ENCODE measurements at places on chromosomes 1 and 21.

GRCh38 chr1:156122519-156123355 is 8.2 kb downstream of the LMNA start:
- no peak for DNase-seq

GRCh38 chr1:67213164-67213563 is 46.9 kb downstream of the IL23R start:
- DNase-seq: no peak

GRCh38 chr1:224780736-224781135 is 148.7 kb upstream of the DNAH14 start:
- DNase-seq: no peak

GRCh38 chr21:38315122-38315521 is 58.3 kb downstream of the KCNJ15 start:
- no peak for DNase-seq

DNA sequence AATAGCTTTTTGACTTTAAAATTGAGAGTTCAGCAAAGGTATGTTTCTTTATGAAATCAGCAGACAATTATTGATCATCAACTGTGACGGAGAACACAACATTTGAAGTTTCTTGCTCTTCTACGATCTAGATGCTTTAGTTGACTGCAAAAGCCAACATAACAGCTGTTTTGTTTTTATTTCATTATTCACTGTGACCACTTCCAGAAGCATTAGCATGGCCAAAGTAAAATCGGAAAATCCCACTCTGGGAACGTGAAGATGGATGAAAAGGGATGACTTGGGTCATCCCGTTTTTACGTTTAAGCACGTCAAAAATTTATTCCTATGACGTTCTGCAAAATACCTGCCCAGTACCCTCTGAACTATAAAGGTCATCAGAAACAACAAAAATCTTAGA is 833.0 kb upstream of the ADAMTS5 start:
- no peak for DNase-seq

GRCh38 chr1:171641076-171641864 is 11.2 kb downstream of the MYOC start:
- no peak for DNase-seq

DNA sequence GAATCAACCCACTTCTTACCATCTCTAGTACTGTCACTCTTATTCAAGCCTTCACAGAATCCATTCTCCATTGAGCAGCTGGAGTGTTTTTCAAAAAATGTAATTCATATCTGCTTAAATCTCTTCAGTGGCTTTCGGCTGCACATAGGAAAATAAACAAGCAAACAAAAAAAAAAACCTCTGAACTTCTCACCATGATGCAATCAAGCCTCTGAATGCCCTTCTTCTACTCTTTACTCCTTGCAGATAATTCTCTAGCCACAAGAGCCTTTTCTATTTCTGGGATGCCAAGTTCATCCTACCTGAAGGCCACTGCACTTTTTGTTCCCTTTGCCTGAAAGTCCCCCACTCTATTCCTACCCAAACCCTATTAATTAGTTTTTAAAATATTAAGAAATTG is 14.2 kb downstream of the PIGM start:
- DNase-seq: no peak

DNA sequence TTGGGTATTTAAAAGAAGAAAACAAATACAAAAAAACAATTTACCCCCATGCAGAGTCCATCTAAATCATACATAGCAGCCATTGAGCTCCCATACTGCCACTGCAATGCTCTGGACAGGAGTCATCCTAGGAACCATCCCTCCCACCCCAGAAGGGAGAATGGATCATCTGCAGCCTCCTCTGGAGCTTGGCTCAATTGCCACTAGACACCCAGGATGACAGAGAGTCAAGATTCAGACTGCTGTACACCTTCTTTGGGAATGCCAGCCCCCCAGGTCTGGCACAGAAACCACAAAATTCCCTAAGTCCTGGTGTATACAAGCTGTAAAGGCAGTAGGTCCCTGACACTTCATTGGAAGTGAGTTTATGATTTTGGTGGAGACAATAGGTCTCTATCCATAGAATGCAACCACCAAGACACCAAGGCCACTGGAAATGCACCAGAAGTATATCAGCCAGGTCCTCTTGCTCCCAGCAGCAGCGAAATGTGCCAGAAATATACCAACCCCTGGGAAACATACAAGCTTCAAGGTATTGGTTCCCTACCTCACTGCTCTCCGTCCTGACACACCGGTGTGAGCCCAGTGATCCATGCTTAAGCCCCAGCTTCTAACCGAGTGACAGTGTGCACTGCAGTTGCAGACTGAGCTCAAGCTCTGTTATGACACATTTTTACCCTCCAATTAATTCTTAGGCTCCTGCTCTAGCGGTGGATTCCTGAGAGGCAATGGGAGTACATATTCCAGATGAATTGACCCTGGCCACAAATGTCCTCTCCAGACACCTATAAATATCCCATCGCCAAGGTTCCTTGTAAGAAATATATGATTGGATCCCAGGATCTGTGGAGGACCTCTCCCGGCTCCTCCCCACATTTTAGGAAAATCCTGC is 4.4 kb downstream of the TAL1 start:
- no peak for DNase-seq

GRCh38 chr1:202207292-202207691 is 13.7 kb downstream of the LGR6 start:
- no peak for DNase-seq

DNA sequence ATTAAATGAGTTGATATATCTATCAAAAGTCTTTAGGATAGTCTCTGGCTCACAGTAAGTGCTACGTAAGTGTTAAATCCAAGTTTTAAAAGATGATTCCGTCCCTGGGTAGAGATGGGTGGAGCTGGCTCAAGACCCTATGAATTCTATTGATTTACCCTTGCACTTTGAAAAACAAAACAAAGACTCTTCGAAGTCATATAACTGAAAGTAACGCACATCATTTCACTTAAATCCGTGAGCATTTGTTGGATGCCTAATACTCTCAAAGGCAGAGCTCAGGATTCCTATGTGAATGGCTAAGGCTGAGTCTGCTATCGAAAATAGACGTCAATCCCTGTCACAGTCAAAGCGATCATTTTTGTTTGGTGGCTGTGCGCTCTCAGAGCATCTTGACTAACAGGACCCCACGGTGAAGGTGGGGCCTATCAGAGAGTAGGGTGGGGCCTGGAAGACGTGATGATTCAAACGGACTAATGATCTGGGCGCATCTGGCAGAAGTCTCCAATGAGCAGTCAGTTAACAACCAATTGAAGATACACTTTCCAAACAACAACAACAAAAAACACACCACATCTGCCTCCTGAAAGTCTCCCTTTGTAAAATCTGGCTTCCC is 1.2 kb upstream of the NUCKS1 start:
- DNase-seq: no peak

- no peak for DNase-seq
Observed at GRCh38 chr1:109923131-109923945, 12.7 kb downstream of the CSF1 start.

DNA sequence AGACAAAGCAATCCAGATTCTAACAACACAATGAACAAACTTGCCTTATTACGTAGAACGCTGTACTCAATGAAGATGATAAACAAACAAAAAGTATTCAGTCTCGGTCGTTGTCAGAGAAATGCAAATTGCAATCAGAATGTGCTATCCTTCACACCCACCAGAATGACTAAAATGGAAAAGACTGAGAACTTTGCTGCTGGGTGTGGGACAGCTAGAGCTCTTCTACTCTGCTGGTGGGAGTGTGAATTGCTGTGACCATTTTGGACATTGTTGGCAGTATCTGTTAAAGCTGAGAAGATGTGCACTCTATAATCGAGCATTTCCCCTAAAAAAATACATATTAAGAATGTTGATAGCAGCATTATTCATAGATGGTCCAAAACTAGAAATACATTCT is 111.4 kb downstream of the PEX14 start:
- DNase-seq: no peak

GRCh38 chr21:45074818-45075595 is 627 bp downstream of the ADARB1 start:
- DNase-seq: no peak

DNA sequence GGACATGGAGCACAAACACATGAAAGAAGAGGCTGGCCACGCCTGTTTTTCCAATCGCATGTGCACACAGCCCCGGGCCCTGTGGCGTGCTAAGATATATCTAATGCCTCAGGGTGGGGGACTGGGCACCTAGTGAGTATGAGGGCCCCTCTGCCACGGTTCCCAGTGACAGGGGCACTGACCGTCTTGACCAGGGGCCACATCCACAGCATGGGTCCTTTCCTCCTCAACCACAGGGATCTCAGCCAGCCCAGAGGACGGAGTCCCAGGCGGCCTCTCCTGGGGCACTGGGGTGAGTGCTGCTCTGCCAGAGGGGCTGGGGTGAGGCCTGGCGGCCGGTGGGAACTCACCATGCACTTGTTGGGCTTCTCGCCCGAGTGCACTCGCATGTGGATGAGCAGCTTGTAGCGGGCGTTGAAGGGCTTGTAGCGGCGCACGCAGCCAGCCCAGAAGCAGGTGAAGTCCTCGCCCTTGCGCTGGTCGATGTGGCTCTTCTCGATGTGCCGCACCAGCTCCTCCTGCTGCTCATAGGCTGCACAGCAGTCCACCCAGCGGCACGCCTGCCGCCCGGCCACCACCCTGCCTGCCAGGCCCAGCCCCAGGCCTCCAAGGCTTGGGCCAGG is 134.7 kb downstream of the DMRTB1 start:
- no peak for DNase-seq

- DNase-seq: no peak
Observed at GRCh38 chr1:9852004-9852403, 28.2 kb upstream of the CLSTN1 start.

- DNase-seq: no peak
Observed at GRCh38 chr1:172414331-172414730, 6.2 kb upstream of the C1orf105 start.

- no peak for DNase-seq
Observed at GRCh38 chr21:32015461-32016139, 142.8 kb downstream of the HUNK start.

DNA sequence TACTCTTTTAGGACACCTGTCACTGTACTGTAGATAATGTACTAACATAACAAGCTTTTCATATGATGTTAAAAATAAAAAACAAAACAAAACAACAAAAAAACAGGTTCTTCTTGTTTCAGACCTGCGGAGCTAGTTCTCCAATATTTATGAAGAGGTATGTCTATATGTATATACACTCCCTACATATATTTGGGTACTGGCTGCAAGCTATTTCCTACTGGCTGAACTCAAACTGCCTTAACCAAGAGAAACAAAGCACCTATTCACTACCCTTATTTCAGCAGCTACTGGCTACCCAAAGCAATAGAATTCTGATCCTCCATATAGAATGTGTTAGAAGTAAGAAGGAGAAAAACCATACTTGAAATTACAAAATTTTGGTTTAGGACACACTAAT is 73.5 kb downstream of the ABL2 start:
- DNase-seq: no peak

DNA sequence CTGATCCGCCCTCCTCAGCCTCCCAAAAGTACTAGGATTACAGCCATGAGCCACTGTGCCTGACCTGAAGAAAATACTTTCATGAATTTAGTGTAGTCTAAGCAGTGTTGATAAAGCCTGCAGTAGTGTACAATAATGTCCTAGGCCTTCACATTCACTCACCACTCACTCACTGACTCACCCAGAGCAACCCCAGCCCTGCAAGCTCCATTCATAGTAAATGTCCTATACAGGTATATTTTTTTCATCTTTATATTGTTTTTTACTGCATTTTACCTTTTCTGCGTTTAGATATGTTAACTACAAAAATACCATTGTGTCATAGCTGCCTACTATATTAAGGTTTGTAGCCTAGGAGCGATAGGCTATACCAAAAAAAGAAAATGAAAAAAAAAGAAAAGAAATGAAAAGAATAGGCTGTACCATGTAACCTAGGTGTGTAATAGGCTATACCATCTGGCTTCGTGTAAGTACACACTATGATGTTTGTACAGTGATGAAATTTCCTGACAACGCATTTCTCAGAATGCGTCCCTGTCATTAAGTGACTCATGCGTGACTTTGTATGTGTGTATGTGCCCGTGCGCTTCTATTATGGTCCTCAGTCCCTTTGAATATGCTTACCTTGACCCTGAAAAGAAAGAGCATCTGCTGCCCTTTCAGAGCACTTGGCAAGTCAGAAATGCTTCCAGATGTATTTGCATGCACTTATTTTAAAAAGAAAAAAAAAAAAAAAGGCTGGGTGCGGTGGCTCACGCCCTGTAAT is 9.2 kb upstream of the SLAMF8 start:
- no peak for DNase-seq

GRCh38 chr1:53369034-53369750 is 41.3 kb upstream of the LRP8 start:
- no peak for DNase-seq

GRCh38 chr21:36207577-36208320 is 51.1 kb downstream of the DOP1B start:
- no peak for DNase-seq

- no peak for DNase-seq
Observed at GRCh38 chr1:59045636-59046035, 251.3 kb upstream of the FGGY start.

DNA sequence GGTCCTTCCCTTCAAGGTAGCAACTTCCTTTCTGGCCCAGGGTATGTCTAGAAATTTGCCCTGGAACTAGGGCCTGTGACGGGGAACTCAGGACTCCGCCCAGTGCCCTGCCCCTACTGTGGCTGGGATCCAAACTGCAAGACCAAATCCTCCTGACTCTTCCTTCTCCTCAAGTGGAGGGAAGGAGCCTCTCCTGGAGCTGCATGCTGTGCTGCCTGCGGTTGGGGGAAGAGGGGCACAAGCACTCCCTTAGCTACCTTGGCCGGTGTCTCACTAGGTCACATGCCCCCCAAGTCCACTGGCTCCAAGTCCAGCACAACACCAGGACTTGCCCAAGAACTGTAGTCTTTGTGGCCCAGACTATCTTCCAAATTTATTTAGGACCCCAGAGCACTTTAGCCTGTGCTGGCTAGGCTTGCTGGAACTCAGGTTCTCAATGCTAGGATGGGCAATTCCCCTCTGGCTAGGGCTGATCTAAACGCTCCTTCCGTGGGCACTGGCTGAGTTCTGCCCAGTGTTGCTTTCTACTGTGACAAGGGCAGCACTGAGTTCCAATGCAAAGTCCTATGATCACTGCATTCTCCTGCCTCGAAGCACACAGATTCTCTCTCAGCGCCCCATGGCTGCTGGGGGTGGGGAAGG is 12.2 kb downstream of the ADSS2 start:
- no peak for DNase-seq

- DNase-seq: no peak
Observed at GRCh38 chr1:241934866-241935265, 22.7 kb upstream of the BECN2 start.

- no peak for DNase-seq
Observed at GRCh38 chr1:77168358-77168757, 50.9 kb downstream of the PIGK start.

DNA sequence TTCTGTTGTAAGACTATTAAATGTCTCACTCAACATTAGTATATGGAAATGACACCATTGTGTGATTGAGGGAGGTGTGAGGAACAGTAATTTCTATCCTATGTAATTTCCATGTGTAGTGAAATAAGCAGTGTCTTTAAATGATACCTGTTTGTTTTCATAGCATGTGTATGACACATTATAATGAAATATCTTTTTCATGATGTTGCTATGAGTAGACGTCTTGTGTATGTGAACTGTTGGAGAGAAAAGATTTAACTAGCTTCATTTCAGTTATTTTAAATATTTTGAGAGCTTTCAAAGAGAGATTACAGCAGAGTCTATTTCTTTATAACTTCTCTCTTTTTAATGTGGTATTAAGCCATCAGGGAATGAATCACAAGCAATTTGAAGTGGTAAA is 71.5 kb upstream of the QSOX1 start:
- DNase-seq: no peak

GRCh38 chr1:64830030-64830651 is 85.3 kb downstream of the RAVER2 start:
- DNase-seq: no peak

All from stimulated activated CD4-positive, alpha-beta T cell treated with anti-CD3 and anti-CD28 coated beads, Interleukin-15, amount 100 ng/mL, for 1 hour (primary cell).